Activated CD4-positive, alpha-beta T cell treated with anti-CD3 and anti-CD28 coated beads, Interleukin-2, amount 10 ng/mL, durations not matched to agents 7 days and 5 days (primary cell): ENCODE measurements at places on chromosomes 1 and 21.

GRCh38 chr1:76892675-76893074, 25.4 kb downstream of the ST6GALNAC5 start:
- DNase-seq: no peak

- no peak for DNase-seq
Measured at GRCh38 chr1:201825245-201825644, 3.7 kb upstream of the IPO9 start.

GRCh38 chr1:24235921-24236788, 49.1 kb upstream of the IFNLR1 start:
- DNase-seq: no peak

GRCh38 chr1:65658122-65658521, 134.6 kb upstream of the PDE4B start:
- DNase-seq: no peak

DNA sequence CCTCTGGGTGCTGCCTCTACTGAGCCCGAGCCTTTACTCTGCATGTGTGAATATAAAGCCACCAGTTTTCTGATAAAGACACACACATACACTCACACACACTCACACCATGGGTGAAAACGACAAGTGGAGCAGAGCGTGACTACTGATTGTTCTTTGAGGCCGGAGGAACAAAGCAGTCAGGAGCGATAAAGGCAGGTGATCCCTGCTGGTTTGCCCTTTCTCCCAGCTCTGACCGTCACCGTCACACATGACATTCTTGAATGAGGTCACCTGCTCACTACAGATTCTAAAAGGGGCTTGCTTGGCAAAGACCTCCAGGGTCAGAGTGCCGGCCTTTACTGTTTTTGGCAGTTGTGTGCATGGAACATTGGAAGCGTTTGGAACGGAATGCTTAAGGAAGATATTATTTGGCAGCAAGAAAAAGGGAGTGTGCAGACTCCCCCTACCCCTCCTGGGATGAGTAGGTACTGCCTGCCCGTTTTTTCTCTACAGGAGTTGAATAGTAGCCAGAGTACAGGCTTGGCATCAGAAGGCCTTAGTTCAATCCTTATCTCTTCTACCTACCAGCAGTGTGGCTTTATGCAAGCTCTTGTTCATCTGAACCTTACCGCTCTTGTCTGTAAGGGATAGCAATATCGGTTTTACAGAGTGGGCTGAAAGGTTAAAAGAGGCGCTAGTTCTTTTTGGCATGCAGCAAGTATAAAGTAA, 79.7 kb downstream of the PBX1 start:
- DNase-seq: no peak
